ENCODE measurements at places on chromosomes 13 and 19.

DNA sequence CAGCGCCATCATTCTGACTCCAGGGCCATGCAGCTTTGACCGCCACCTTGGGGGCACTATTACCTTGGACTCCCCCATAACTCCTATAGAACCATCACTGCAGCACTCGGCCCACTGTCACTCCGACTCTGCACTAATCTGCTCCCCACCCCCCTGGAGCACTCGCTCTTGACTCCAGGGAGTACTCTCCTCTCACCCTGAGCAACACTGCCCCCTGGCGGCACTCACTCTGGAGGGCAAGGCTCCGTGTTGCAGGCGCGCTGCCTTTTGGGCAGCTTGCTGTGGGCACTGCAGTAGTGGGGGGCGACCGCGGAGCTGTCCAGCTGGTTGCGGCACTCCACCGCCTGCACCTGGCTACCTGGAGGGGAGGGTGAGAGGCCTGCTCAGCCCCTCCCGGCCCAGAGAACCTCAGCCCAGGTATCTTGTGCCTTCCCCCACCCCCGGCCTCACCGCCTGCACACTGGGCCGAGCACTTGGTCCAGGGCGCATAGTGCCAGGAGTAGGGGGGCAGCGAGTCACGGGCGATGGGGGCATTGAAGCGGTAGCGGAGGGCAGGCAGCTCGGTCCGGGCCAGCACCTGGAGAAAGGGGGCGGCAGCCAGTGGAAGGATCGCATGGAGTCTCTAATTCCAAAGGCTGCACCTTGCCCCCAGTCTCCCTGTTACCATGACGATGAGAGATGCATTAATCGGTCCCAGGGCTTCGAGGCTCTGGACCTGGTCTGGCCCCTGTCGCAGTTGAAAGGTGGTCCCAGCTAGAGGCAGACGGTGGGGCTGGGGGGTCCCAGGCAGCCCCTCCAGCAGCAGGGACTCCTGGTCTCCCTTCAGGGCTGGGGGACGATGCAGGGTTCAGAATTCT lies 8.9 kb upstream of the MYO1F start:
- DNase-seq = peak; percentile 32

- no peak for DNase-seq
These were observed 686 bp downstream of the SETDB2 start for GRCh38 chr13:49444524-49445395.

DNA sequence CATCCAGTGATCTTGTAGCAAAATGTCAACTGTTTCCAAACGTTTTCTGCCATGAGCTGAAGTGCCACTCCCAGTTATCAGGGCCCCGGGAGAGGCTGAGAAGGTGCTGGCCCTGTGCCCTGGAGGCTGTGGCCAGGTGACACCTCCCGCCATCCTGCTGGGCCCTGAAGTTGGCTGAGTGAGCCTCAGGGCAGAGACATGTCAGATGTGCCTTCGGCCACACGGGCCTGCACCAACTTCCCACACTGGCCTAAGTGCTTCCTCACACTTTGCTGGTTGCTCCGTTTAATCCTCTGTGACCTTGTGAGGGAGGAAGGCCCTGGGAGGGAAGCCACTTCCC lies 4.8 kb downstream of the ADPRHL1 start:
- DNase-seq = no peak

DNA sequence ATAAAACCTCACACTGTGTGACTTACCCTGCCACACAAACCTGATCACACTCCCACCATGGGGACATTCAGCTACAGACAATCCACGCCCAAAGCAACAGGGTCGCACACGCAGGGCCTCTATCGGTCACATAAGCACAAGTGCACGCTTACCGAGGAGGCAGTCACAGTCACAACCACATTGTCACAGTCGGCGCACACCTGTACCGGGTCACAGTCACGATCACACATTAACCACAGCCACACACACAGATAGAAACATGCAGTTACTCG lies 579 bp downstream of the ZNF566 start:
- DNase-seq = peak; percentile 9

DNA sequence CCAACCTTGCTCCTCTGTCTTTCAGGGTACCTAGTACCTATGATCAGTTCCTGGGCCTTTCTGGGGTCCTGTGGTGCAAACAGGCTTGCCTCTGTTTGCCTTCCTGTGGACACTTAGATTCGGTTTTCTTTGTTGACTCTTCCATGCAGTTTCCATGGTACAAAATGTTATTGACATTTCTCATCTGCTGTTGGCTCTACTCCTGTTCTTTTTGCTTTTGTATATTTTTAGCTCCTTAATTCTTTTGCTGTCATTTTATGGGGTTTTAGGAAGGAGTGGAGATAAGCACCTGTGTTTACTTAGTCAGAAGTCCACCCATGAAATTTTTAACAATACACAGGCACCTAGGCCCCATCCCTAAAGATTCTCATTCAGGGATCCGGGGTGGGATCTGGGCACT lies 20.5 kb upstream of the CNMD start:
- no peak for DNase-seq

GRCh38 chr13:29483623-29484022 lies 111.9 kb downstream of the SLC7A1 start:
- no peak for DNase-seq

- DNase-seq = no peak
These were observed 11.4 kb upstream of the KRTDAP start for GRCh38 chr19:35501684-35502083.

DNA sequence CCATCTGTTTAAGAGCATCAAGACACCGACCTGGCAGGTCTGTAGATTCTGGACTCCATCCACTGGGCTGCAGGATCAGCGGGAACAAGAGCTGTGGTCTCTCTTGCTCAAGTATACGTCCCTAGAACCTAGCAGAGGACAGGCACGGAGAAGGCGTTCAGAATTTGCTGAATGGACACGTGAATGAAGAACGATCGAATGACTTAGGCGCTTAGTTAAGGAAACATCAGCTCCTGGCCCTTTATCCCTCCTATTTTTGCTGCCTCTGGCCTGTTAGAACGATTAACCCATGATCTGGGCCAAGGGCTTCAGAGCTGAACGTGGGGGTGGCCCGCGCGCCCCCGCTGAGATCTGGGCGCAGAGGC lies 953 bp downstream of the DZIP1 start:
- DNase-seq = no peak

DNA sequence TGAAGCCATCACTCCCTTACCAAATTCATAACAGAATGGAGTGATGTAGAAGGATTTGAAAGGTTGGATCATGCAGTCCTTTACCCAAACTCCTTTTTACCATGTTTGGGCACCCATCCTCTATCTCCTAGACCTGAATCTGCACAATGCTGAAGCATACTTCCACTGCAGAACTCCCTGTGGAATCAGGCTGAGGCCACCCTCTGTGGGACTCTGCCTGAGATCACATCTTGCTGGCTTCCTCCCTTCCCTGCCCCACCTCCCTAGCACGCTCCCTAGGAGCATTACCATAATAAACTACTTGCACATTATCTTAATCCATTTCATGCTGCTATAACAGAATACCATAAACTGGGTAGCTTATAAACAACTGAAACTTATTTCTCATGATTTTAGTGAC lies 68.4 kb upstream of the VSTM2B start:
- no peak for DNase-seq

- peak; percentile 36 for DNase-seq
These were observed 36.2 kb upstream of the GARRE1 start for GRCh38 chr19:34217952-34218817.

GRCh38 chr19:19661675-19662251 lies 1.7 kb downstream of the ATP13A1 start:
- no peak for DNase-seq

- DNase-seq = no peak
These were observed 384.9 kb upstream of the ZNF507 start for GRCh38 chr19:31960474-31960873.

GRCh38 chr13:64164435-64164834 lies 2748.8 kb upstream of the PCDH20 start:
- no peak for DNase-seq

- no peak for DNase-seq
These were observed 30.7 kb downstream of the CEACAM1 start for GRCh38 chr19:42497492-42498168.

DNA sequence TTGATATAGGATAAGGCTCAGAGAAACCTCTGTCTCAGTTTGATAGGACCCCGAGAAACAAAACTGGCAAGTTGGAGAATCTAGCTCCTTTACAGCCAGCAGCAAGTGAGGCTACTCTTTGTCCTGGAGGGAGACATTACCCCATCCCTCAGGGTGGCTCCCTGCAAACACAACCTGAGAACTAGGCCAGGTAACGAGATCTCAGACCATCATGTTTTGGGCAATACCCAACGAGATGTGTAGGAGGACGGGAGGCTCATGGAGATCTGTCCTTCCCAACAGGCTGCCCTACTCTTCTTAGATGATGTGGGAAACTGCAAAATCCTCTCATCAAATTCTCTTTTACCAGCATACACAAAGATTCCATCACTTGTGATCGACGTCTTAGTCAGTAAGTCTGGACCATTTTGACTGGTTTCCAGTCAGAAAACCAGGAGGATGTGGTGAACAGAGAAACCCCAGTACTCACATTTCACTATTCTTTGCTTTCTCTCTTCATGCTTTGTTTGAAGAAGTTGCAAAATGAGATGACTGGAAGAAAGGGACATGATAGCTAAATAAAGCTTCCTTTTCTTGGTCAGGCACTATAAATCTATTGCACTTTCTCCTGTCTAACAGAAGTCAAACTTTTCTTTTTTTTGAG lies 6.0 kb upstream of the CTU1 start:
- no peak for DNase-seq

DNA sequence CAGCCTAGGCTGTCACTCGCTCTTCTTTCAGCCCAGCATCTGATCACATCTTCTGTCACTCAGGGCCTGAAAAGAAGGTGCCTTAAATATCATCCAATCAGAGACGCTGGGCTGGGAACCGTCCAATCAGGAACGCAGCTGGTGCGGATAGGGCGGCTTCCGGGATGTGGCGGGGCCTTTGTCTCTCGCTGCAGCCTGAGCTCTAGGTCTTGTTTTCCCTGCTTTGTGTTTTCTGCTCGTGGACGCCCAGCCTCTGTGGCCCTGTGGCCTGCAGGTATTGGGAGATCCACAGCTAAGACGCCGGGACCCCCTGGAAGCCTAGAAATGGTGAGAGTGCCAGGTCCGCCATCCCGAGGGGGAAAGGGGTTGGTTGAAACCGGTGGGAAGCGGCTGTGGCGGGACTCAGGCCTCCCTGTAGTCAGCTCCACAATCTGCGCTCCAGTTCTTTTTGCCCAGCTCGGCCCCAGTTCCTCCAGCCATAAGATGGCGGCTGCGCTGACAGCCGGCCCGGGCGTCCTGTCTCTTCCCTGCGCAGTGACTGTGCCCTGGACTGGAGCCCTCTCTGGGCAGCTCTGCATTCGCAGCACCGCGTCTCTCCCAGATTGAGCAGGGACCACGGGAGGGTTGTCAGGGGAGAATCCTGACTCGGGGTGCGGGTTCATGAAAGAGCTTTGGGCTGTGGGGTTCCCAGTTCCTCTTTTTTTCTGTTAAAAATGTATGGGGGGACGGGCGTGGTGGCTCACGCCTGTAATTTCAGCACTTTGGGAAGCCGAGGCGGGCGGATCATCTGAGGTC lies at the start of gene ZNF85:
TSS of gene ZNF85 (plus strand) at position 175 of the 795 bp plus-strand sequence. CDS start at position 325, 150 bp downstream.
- DNase-seq = peak; percentile 71

DNA sequence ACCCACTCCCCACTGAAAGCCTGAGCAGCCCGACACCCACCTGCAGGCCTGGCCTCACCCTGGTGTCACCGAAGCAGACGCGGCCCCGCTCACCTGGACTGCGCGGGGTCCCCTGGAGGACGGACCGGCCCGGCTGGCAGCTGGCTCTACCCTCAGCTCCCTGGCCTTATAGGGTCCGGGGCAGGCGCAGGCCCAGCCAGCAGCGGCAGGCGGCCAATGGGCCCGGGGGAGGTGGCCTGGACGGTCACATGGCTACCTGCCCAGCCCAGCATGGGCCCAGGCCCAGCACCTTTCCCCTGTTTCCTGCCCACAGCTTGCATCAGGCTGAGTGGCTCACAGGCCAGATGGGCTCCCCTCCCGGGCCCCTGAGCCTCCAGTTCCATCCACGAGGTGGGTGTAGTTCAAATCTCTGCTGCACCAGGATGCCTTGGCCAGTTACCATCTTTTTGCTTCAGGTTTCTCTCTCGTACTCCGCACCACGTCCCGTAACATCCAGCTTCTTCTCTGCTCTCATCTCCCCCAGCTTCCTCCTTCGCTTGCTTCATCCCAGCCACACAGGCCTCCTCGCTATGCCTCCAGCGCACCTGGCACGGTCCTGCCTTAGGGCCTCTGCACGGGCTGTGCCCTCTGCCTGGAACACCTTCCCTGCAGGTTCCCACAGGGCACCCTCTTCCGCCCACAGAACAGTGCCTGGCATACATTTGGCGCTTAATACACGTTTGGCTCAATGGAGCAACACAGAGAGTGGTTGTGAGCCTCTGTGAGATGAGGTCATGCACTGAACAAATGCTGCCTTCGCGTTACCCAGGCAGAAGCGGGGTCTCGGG lies at the start of gene PLIN4:
TSS of gene PLIN4 (minus strand) at position 142 of the 827 bp plus-strand sequence. CDS start 214 bp downstream, outside the sequence.
- no peak for DNase-seq

DNA sequence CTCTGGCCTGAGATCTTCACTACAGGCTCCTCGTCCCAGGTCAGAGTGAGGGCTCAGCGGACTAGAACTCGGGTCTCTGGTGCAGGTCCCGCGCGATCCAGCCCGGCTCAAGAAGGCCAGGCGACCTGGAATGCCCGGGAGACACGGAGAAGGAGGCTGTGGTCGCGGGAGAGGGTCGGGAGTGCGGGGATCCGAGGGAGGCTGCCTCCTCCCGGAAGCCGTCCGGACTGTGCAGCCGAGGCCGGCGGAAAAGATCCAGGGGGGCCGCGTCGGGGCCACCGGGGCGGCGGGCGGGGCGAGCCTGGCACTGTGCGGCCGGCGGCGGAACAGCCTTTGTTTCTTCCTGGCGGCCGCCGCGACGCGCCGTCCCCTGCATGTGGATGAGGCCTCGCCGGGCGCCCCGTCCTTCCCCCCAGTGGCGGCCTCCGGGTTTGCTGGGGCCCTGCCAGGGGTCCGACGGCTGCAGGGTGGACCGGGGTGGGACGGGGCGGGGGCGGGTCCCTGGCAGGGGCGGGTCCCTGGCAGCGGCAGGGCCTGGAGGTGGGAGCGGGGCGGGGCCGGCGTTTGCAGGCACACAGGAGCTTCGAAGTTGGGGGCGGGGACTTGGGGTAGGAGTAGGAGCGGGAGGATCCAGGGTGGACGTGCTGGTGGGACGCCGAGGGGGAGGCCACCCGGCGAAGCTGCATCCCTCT lies 1.0 kb upstream of the SLC7A10 start:
- DNase-seq = no peak

Data from stimulated activated CD8-positive, alpha-beta memory T cell treated with anti-CD3 and anti-CD28 coated beads, Interleukin-4, amount 100 ng/mL, for 4 hours (primary cell).